ENCODE measurements at places on chromosomes 11 and 22.

DNA sequence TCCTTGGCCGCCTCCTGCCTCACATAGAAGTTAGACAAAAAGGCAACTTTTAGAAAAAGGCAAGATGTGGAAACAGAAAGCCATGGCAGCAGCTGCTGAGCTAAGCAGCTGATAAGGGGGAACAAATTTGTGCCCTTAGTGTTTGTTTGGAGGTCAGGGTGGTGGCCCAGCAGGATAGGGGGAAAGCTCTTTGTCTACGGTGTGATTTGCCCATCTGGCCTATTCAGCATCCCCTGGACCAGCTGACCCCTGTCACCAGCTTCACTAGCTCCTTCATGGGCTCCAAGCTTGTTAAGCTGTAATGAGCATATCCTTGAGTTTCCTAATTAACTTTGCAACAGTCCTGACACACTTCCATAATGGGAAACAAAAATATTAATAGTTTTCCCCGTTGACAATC lies 5.9 kb upstream of the ME3 start:
- DNase-seq, result no peak

GRCh38 chr11:12716816-12717215 lies 42.6 kb downstream of the TEAD1 start:
- no peak for DNase-seq

- DNase-seq, result no peak
Observed at GRCh38 chr11:73532310-73532709, 65.6 kb downstream of the FAM168A start.

- DNase-seq, result no peak
Observed at GRCh38 chr11:60459345-60459744, 3.7 kb downstream of the MS4A1 start.

DNA sequence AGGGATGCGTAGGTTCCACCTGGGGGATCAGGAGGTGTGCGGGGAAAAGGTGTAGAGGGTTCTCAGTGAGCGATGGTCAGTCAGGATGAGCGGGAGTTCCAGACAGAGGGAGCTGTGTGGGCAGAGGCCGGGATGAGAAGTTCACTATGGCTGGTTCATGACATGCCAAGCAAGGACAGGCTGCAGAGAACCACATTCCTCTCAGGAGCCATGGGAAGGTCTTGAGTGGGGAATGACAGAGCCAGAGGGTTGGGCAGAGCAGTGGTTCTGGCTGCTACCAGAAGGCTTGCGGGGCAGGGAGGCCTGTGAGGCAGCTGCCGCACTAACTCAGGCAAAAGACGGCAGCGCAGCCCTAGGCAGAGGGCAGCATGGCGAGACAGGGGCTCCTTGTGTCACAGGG lies 66.1 kb downstream of the SCUBE1 start:
- no peak for DNase-seq

- DNase-seq, result no peak
Observed at GRCh38 chr11:10488934-10489691, 34.0 kb downstream of the AMPD3 start.

DNA sequence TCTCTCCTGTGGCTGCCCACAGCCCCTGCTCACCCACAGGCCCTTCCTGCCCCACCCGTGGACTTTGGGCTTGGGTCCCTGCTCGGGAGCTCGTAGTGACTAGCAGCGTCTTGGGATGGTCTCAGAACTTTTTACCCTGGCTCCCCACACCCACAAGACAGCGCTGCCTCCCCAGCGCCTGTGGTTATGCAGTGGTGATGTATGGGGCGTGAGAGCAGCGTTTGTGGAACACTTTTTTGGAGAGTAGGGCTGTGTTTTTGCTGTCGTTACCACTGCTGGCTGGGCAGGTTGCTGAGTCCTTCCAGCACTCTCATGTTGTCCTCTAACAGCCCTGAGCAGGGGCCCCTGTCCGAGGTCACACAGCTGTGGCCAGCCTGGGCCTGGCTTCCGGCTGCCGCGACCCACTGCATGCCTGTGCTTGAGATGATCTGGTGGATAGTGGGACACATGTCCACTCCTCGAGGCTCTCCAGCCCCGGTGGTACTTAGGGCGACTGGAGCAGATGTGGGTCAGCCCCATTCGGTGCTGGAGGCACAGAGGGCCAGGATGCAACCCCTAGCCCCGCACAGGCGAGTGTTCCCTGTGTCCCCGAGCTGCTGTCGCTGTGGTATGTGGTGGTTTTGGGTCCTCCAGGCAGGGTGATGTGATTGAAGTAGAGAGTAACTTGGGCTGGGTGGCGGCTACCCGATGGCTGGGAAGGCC lies 7.1 kb upstream of the GRAMD4 start:
- DNase-seq, result no peak

DNA sequence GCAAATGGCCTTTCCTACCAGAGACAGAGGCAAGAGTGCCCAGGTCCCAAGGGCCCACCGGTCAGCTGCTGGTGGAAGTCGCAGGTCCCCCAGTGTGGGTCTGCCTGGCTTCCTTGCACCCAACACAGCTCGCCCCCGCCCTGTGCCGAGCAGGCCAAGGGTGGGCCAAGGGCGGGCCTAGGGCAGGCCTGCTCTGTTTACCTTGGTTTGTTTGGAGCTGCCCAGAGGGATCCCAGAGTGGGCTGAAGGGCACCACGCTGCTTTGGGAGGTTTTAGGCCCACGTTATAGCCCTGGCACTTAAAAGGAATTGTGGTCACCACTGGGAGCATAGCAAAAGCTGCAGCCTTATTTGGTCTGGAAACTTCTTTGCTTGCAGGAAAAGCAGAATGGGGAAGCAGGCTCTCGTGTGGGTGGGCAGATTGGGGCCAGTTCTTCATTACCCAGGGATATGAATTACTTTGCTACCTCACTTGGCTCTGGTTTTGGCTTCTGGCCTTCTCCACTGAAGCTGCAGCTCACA lies 38.0 kb downstream of the MRGPRD start:
- DNase-seq, result no peak

GRCh38 chr11:78194490-78194889 lies 5.8 kb downstream of the USP35 start:
- DNase-seq, result no peak

- no peak for DNase-seq
Observed at GRCh38 chr11:85772695-85773094, 38.2 kb downstream of the SYTL2 start.

- DNase-seq, result no peak
Observed at GRCh38 chr22:26464312-26464711, 19.3 kb downstream of the HPS4 start.

DNA sequence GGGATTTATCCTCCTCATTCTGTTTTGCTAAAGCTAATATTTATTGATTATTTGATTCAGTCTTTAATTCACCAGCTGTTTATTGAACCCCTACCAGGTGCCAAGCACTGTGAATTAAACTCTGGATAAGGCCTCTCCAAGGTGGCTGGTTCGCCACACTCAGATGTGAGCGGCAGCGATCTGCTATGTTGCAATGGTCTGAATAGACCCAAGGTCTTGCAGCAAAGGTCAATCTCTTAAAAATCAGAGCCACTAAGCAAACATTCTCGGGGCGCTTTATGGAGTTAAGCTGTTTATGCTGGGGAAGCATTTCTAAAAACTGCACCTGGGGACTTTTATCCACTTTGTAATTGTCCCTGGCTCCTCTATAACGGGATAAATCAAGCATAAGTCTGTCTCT lies 10.5 kb upstream of the TSPAN18 start:
- no peak for DNase-seq

GRCh38 chr11:67357831-67358670 lies 4.7 kb upstream of the POLD4 start:
- DNase-seq, result no peak

DNA sequence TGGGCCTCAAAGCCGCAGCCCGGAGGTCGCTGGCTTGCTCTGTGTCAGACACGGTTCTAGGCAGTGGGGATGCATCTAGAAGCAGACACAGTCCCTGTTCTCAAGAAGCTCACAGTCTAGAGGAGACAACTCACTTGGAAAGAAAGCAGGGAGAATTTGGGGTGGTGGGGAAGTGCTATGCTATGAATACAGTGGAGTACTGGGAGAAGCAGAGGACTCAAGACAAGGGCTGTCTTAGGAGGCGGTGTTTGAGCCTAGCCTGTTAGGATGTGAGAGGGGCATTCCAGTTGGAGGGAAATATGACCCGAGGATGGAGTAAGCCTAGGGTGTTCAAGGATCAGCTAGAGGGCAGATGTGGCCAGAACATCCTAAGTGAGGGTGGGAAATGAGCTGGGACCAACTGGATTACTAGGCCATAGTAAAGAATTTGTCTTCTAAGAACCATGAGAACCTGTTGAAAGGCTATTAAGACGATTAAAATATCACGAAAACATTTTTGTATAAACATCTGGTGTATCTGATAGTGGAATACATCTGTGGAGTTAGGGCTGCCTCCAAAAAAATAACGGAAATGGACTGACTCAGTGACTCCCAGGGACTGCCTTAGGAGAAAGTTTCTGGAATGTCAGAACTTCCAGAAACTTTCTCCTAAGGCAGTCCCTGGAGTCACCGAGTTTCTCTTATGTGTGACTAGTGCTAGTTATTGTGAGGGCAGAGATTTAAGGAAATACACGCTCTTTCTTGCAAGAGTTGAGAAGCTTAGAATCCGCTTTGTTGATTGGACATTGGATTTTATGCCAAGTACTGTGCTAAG lies 1.1 kb upstream of the PITPNB start:
- DNase-seq, result peak; percentile 32

- DNase-seq, result peak; percentile 2
Observed at GRCh38 chr22:50403701-50404101, 60.6 kb downstream of the PPP6R2 start.

GRCh38 chr11:46331282-46331984 lies 15.8 kb upstream of the DGKZ start:
- DNase-seq, result no peak

GRCh38 chr11:71485466-71485865 lies 32.5 kb downstream of the NADSYN1 start:
- DNase-seq, result no peak

DNA sequence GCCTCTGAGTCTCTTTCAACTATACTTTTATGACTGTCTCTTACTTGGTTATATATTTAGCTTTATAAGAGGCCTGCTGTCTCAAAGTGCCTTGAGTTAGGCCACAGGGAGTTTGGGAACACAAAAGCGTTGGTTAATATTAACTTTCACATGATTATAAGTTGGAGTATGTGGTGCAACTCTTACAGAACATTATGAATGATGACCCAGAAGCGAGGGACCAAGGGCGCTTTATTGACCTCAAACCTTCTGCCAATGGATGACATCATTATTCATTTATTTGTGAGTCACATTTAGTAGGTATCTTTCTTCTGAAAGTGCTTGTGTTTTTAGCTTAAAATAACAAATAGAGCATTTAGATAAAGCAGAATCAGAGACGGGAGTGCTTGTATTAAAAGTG lies 298.0 kb upstream of the ZC3H12C start:
- no peak for DNase-seq

GRCh38 chr11:9038541-9038940 lies 34.7 kb upstream of the NRIP3 start:
- no peak for DNase-seq

- DNase-seq, result no peak
Observed at GRCh38 chr22:27896245-27896644, 22.8 kb downstream of the PITPNB start.

GRCh38 chr11:47983464-47984397 lies 3.4 kb downstream of the PTPRJ start:
- no peak for DNase-seq

DNA sequence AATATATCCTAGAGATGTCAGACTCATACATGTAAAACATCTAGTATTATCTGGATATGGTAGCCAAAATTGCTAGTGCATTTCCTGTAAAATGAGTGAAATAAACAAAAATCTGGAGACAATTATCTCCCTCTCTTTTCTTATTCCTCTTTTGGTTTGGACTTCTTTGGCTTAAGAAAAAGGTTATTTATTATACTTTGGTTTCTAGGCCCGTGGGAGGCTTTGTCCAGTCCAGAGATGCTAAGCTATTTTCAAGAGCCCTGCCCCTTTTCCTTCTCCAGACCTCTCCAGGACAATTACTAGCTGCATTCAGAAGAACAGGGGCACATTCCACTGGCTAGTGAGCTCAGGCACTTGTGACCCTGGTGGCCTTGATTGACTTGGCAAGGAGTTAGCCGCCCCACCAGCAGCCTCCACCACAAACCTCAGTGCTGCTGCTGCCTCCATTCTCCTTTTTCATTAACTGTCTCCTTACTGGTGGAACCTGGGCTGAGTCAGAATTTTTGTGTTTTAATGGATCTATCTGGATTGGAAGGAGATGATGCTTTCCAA lies 747.3 kb upstream of the TENM4 start:
- DNase-seq, result no peak

DNA sequence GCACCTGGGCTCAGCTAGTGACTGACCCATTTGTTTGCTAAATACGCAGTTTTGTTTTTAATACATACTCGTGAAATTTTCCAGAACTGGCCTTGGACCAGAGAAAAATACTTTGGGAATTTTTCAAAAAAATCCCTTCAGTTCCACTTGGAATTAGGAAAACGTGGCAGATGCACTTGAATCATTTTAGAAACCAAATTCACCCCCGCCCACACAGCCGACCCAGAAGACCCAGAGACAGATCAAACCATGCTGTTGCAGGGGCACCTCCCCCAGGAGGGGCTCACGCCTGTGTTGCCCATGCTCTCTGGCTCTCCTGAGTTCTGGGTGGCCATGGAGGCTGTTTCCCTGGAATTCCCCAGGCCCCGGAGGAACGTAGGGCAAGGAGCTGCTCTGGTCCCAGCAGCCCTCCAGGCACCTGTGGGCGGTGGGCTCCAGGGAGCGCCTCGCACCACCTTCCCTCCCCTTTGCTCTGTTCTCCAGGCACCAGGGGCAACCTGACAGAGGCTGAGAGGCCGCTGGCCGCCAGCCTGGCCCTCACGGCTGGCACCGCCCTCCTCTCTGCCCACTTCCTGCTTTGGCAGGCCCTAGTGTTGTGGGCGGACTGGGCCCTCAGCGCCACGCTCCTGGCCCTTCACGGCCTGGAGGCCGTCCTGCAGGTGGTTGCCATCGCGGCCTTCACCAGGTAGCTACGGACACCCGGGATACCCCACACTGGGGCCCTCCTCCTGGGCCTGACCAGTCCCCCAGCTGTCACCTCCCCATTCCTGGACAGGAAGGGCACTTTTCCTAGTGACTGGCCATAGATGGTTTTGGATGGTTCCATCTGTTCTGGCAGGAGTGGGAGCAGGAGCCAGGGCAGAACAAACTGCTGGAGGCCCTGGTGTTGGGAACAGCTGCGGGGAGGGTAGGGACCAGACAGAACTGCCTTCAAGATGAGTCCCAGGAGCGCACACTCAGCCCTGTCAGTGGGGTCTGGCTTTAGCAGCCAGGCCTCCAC lies 3.3 kb upstream of the EPS8L2 start:
- no peak for DNase-seq

- no peak for DNase-seq
Observed at GRCh38 chr11:119774172-119774763, 45.3 kb upstream of the NECTIN1 start.

DNA sequence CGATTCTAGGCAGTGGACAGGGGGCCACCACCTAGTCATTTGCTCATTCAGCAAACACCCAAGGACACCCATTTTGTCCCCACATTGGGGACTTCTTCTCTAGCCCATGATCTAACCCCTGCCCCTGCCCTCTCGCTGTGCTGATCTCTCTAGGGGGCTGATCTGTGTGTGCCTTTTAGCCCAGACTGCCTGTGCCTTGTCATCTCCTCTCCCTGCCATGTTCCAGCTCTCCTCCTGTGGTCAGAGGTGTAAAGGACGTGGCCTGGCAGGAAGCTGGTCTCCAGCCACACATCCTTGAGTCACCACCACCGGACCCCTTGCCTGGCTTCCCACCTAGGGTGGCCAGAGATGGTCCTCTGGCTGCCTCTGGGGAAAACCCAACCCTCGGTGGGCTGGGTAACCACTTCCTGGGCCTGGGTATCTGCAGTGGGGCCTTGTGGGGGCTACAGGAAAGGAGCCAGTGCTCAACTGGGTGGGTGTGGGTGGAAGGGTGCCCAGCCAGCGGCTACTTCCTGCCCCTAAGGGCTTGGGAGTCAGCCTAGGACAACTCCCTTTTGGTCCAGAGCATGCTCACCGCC lies 1.3 kb downstream of the CTSW start:
- DNase-seq, result no peak

GRCh38 chr11:78961247-78961646 lies 386.6 kb upstream of the NARS2 start:
- peak; percentile 33 for DNase-seq

Data from NCI-H2081 (cell line).